ENCODE measurements at places on chromosomes 4 and X.

- DNase-seq: no peak
Measured at GRCh38 chrX:94493405-94493804, 819.4 kb downstream of the FAM133A start.

DNA sequence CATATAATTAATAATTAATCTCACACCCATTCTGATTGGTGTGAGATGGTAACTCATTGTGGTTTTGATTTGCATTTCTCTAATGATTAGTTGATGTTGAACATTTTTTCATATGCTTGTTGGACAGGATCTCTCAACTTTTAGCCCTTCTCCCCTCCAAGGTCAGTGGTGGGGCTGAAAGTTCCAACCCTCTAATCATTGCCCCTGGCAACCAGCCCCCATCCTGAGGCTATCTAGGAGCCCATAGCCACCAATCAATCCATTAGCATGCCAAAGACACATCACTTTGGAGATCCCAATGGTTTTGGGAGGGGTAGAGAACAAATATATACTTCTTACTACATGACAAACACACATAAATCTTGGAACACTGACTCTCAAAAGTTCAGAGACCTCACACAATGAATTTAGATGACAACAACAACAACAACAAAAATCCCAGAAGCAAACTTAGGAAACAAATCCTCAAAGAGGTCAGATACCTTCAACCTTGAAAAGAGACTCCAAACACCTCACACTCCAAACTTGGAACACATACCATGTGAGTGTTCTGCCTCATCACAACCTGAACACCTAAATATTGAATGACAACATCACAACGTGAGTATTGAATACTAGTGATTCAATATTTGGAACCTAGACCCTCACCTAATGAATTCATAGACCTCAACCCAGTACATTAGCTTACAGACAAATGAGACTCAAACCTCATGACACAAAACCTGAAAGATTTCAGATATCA lies 19.0 kb upstream of the PAGE4 start:
- no peak for DNase-seq

DNA sequence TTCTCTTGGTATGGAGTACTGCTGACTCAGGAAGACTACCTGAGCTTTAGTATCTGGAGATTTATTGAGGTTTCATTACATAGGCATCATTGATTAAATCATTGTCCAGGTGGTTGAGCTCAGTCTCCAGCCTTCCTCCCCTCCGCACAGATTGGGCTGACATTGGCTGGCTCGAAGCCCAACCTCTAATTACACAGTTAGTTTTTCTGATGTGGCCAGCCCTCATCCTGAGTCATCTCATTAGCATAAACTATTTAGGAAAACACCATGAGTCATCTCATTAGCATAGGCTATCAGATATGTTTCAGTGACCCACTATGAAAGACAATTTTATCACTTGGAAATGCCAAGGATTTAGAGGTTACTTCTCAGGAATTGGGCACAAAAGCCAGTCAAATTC lies 93.9 kb upstream of the ANKRD50 start:
- no peak for DNase-seq

DNA sequence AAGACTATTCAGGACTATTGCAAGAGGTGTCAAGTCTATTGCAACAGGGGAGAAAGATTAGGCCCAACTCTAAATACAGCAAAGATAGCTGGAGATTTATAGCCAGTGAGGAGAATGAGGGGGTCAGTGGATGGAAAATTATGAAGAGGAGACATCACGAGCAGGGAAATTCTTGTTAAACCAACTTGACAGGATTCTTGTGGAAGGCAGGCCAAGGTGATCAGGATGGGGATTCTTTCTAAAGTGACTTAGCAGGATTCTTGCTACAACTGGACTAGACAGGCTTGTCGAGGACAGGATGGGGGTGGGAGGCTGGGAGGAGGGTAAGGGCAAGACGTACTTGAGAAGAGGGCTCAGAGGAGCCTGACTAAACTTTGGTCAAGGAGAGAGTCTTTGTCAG lies 89.0 kb downstream of the PHEX start:
- no peak for DNase-seq

DNA sequence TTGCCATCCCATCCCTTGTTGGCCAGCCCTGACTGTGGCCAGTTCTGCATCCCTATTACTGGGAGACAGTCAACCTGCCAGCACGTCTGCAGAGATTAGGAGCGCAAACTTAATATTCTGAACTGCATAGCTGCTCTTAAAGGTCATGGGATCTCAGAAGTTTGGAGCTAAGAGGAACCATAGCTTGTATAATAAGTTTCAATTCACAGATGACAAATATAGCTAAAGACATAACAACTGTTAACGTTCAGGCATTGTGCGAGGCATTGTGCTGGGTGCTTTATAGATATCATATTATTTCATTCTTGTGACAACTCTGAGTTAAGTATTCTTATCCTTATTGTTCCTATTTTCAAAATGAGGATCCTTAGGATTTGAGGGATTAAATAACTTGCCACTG lies 3.7 kb downstream of the SCARB2 start:
- no peak for DNase-seq

- DNase-seq: no peak
Measured at GRCh38 chr4:83178029-83178428, 63.5 kb upstream of the PLAC8 start.

DNA sequence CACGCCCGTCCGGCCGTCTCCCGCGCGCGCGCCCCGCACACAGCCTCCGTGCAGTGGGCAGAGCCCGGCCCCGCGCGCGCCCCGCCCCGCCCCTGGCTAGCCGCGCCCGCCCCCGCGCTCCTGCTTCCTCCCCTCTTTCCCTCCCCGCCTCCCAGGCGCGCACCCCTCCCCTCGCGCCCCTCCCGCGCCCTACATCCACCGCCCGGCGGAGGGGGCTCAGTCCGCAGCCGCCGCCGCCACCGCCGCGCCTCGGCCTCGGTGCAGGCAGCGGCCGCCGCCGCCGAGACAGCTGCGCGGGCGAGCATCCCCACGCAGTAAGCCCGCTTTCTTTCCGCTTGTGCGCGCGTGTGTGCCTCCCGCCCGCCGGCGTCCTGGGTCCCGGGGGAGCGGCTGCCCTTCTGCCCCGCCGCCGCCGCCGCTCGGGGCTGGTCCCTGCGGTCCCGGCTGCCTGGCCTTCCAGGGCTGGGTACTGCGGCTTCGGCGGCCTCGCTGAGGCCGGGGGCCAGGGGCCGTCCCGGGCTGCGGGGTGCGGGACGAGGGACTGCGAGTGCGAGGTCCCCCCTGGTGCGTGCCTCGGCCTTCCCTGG lies at the start of gene FHL1:
TSS of gene FHL1 (plus strand) at position 219 of the 587 bp plus-strand sequence.
- peak; percentile 91 for DNase-seq

DNA sequence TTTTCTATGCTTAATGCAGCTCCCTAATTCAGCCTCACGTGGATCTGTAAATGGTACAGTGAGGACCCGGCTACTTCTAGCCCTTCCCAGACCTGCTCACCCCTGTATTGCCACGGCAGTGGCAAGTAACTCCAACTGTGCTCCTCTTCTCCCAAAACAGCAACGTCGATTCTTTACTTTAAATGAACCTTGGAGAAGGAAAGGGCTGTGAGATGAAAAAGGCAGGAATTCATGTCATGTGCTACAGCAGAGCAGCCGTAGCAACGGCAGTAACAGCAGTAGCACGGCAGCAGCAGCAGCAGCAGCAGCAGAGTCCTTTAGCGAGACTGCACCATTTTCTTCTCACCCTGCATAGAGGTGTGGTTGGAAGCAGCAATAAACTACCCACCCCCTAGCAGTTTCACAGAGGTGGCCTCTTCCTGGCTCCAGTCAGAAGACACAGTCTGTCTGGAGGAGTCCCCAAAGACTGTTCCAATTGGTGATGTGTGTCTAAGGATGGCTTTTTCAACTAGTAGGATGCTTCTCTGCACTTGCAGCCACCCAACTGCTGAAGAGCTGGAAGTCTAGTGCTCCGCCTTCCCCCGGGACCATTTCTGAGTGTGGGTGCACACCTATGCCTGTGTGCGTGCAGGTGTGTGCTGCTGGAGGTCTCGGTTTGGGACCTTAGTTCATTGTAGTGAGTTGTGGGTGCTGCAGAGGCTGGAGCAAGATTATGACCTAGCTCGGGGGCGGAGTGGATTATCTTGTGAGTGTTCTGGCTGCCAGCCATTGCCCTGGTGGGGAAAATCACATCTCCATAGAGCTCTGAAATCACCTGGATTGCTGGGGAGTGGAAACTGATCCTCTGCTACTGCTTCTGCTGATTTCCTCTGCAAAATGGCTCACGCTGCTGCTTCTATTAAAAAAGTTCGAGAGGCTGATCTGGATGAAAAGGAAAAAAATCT lies 67.2 kb downstream of the ANK2 start:
- DNase-seq: peak; percentile 6

- no peak for DNase-seq
Measured at GRCh38 chr4:184831153-184831552, 5.4 kb upstream of the ACSL1 start.

- DNase-seq: peak; percentile 80
Measured at GRCh38 chr4:124018383-124019317, 622.1 kb downstream of the SPRY1 start.

- DNase-seq: no peak
Measured at GRCh38 chr4:15117270-15117946, 115.1 kb downstream of the CPEB2 start.

DNA sequence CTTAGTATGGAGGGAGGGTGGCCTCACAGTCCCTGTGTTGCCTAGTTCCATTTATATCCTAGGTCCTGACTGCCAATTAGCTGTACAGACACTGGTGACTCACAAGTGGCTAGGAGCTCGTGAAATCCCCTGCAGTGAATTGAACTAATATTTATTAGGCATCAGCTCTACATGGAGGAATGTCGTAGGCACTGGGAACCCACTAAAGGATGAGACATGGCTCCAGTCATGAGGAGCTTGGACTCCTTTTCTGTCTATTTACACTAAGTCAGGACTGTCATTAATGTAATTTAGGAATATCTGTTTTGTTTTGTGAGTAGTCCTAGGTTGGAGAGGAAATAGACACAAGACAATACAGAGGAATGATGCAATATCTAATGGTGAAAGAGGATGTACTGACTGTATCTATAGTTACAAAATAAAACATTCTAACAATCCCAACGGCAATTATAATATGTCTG lies 67.7 kb downstream of the MID1IP1 start:
- DNase-seq: no peak

- DNase-seq: no peak
Measured at GRCh38 chr4:139887376-139887802, 221.8 kb downstream of the MGST2 start.

DNA sequence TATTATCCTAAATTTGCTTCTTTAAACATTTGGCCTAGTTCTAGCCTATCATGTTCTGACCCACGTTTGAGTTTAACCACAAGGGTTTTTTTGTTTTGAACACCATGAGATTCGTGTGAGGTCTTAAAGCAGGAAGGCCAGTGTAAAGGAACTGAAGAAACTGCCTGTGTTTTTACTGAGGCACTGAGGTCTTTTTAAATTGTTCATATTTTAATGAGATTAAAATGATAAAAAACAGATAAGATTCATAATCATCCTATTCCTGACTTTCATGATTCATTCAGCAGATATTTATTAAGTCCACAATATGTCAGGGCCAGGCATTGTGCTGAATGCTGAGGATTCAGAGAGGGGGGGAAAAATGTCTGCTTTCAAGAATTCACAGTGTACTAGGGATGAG lies 3.2 kb downstream of the RPS6KA3 start:
- DNase-seq: no peak

DNA sequence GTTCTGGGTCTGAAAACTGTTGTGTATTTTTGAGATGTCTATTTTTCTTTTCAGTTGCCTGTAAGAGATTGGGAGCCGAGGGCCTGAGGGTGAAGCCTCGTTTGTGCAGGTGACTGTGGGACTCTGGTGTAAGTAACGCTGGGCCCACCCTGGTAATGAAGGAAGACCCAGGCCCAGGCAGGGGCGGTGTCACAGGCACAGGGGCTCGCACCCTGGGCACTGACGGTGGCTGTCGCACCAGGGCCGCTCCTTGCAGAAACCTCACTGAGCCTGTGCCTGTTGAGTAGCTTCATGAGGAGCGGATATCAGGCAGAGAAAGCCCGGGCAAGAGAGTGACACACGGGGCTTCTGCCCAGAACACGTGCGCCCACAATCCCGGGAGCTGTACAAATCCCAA lies 541.4 kb downstream of the TRIML1 start:
- DNase-seq: no peak

DNA sequence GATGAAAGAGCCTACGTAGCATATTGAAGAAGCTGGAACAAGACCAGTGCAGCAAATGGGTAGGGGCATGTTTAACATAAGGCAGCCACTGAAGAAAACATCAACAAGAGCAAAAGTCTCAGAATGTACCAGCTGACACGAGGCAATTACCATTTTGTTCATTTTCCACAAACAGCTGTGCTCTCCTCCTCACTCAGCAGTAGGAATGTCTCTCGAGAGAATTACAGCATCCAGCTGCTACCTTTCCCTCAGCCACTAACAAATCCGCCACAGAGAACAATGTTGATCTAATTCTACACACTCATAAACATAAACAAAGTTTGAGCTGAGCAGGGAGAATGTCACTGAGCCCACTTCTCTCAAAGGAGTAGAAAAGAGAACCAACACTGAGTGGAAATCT lies 68.0 kb downstream of the OPHN1 start:
- DNase-seq: no peak

DNA sequence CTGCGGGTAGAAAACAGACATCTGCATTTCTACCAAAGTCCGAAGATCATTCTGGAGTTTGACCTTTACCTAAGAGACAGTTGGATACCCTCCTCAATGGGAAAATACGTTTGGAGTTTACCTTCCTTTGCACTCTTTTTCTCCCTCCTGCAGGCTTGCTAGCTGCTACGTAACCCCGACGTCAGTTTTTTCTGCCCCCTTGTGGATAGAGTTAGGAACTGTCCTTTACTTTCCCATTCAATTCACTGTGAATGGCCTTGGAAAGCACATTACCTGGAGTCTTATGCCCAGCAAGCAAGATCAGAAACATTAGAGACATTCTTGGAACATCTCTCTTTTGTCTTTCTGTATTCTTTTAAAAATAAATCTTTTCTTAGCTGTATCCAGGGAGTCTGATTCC lies 250.7 kb downstream of the NAP1L3 start:
- DNase-seq: no peak

GRCh38 chr4:56655627-56656345 lies 25.3 kb downstream of the HOPX start:
- peak; percentile 51 for DNase-seq

- no peak for DNase-seq
Measured at GRCh38 chr4:83569987-83570386, 34.1 kb downstream of the GPAT3 start.

DNA sequence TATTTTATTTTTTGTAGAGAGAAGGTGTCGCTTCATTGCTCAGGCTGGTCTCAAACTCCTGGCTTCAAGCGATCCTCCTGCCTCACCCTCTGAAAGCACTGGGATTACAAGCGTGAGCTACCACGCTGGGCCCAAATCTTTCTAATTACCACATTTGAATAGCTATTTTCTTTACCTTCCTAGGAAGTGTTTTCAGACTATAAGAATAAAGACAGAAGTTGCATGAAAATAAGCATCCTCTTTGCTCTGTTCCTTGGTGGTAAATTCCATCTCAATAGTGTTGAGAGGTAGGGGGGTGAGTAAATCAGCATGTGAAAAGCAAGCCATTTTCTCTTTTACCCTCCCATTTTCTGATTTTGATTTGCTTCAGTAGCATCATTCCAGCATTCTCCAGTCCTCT lies 122.4 kb downstream of the LARP7 start:
- DNase-seq: no peak
